Astrocyte of the hippocampus (primary cell): ENCODE measurements at places on chromosomes 12 and 14.

GRCh38 chr14:35470755-35471154 is 63.2 kb upstream of the INSM2 start:
- peak; percentile 60 for DNase-seq

DNA sequence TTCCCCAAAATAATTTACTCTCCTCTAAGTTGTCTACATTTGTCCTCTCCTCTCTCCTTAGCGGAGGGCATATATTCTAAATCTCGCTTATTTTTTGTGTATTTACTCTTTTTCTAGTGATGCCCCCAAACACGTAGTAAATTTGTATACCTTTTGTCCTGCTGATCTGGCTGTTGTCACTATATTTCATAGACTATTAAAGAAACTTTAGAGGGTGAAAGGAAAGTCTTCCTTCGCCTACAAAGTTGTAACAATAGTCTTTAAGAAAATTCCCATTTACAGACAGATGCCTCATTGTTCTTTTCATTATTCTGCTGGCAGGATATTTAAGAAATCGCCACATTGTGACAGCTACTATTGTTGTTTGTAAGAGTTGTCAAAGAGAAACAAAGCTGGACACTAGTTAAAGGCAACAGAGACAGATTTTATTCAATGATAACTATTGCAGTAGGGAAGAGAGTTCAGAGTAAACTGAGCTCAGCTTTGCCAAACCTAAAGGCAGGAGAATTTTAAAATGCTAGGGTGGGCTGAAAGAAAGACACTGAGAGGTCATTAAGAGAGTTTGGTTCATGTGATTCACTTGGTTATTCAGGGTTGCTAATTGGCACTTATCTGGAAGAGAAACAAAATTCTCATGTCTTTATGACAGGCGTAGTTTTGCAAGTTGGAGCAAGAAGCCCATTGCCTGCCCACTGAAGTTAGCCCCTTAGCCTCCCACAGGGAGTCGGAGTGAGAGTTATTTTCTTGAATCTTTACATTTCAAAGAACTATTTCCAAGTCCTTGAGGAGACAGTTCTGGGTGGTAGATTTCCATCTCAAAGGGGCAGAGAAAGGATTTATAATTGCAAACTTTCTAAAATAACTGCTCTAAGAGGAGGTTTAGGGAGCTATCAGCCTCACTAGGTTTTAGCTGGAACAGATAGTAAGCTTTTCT is 1272.5 kb upstream of the SEL1L start:
- DNase-seq = no peak

- DNase-seq = no peak
Measured at GRCh38 chr12:120498870-120499515, 3.1 kb downstream of the DYNLL1 start.

DNA sequence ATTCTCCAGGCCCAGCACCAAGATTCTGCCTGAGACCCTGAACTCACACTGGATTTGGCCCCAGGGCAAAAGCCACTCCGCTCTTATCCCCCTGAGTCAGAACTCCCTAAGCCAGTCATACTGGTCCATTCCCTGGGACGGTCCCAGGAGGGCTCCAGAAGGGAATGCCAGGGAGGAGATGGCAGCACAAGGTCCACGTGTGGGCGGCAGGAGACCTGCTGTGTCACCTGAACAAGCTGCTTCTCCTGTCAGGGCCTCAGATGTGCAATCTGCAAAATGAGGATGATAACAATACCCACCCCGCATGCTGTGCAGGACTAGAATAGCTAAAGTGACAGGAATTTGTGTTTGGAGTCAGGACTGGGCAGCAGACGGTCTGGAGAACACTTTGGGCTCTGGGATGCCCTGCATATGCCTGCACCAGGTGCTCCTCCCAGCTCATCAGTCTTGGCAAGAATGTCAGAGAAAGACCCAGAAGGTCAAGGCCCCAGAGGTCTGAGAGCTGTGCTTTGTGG is 40.3 kb downstream of the CMKLR1 start:
- no peak for DNase-seq

DNA sequence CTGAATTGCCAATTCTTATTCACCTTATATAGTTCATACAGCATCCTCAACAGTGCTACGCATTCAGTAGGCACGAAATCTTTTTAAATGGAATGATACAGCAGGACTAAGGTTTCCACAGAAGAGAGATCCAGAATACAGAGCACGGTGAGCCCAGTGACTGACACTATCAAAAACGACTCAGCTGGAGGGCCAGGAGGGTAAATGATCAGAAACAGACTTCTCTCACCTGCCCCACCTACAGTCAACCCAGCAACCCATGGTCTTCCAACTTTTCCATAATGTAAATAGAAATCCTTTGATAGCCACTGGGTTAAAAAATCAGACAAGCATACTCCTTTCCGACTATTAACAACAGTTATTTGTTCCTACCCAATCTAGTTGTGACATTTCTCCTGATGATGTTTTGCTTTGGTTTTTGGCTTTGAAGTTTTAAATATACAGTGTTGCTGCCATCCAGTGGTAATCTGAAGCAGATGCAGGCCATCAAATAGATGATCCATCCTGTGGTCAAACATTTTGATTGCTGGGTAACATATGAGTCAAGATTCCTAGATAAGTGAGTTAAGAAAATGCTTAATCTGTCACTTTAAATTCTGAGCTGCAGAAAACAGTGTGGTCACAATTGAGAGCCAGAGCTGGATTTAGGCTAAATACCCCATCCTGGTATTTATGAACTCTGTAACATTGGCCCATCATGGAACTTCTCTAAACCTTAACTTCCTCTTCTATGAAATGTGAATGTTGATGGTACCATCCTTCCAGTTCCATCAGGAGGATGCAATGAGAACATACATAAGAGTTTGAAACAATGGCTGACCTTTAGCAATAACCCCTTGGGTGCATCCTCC is 42.0 kb downstream of the GPHB5 start:
- DNase-seq = peak; percentile 74

DNA sequence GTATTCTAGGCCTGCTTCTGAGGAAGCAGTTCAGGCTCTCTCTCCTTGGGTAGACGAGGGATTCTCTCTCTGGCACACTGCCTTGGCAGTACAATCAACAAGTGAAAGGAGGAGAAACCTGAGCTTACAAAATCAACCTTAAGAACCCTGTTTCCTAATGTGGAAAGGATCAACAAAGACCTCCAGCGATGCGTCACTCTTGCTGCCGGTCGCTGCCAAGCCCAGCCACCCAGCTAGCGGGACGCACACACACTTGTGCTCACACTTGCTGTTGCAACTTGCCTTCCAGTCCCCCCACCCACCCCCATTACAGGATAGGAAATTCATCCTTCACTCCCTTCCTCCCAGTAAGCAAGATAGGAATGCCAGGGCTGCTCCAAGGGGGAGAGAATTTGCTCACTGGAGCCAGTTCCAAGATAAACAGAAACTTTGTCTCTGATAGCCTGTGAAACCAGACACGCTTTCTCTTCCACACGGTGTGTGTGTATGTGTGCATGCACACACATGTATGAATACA is 144.3 kb downstream of the BCL11B start:
- DNase-seq = peak; percentile 71

DNA sequence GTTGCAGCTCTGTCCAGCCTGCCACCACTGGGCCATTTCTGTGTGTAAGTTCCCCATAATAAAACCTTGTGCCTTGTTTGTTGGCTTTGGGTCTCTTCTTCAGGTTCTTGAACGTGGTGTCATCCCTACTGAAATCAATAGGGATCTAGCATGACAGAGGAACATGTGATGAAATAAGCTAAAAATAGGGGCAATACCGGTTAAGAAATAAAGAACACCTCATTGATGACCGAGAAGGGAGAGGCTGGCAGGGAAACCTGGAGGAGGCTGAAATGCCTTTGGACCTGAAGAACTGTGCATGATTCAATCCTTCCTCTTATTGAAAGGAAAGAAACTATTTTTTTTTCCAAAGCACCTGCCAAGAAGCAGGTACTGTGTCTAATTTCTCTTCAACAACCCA is 172.3 kb downstream of the PPM1H start:
- no peak for DNase-seq

GRCh38 chr14:93030761-93031160 is 85.0 kb downstream of the ITPK1 start:
- DNase-seq = no peak

DNA sequence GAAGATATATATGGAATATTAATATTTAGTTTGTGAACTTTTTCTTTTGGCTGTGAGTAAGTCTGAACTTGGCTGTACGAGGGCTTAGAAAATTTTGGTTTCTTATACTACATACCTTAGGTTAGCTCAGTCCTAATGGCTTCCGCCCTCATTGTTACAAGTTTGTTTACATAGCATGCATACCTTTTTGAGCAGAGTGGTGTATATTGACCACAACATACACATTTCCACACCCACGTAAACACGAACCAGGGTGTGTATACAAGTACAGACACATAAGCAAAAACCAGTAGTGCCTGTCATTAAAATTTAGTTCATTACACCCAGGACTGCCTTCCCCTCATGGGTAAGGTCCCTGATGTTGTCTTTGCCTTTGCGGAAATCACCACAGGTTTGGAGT is 230.2 kb upstream of the RGS6 start:
- DNase-seq = peak; percentile 7

DNA sequence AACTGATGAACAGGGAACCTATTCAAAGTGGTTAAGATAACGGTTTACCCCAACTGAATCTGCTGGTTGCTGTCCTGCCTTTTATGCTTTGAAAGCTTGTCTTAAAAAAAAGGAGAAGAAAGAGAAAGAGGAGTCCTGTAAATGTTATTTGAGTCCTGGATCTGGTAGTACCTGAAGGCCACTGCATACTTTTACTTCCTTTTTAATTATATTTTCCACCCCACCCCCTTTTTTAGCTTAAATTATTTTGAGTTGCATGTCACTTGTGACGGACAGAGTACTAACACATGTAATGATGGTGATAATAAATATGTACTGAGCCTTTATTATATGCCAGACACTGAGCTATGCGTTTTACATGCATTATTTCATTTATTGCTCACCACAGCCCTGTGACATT is 2.5 kb upstream of the AMIGO2 start:
- DNase-seq = no peak

DNA sequence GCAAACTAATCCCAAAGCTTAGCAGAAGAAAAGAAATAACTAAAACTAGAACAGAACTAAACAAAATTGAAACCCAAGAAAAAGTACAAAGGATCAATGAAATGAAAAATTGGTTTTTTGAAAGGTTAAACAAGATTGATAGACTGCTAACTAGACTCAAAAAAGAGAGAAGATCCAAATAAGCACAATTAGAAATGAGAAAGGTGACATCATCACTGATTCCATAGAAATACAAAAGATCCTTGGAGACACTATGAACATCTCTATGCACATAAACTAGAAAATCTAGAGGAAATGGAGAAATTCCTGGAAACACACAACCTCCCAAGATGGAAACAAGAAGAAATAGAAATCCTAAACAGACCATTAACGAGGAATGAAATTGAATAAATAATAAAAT is 47.1 kb upstream of the SLC38A2 start:
- no peak for DNase-seq

GRCh38 chr12:49982246-49983087 is 9.7 kb downstream of the AQP6 start:
- DNase-seq = no peak

DNA sequence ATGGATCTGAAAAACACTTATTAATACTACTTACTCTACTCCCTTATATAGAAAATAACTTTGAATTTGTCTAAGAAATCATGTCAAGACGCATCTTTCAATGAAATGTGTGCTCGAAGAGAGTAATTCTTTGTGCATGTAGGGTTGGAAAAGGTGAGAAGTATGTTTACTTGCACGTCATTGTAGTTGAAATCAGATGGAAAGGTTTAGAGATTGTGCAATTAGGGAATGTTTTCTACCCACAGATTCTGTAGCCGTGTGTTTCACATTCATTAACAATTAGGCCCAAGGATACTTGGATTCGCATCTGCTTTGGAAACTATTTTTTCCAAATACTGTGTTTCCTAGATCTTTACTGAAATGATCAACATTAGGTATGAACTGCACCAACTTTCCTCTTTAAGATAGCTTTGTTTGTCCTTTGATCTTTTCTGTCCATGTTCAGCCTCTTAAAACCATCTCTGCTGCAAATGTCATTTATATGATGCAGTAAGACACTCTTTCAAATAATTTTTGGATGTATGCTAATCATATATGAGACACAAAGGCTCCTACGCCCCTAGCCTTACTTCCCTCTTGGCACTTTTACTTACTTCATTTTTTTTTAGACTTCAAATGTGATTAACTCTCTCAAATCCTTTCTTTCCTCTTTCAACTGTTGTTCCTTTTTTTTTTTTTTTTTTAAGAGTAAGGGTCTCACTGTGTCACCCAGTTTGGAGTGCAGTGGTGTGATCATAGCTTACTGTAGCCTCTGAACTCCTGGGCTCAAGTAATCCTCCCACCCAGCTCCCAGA is 58.0 kb upstream of the PSMA6 start:
- no peak for DNase-seq

- DNase-seq = no peak
Measured at GRCh38 chr12:6369916-6370575, 5.3 kb downstream of the SCNN1A start.

DNA sequence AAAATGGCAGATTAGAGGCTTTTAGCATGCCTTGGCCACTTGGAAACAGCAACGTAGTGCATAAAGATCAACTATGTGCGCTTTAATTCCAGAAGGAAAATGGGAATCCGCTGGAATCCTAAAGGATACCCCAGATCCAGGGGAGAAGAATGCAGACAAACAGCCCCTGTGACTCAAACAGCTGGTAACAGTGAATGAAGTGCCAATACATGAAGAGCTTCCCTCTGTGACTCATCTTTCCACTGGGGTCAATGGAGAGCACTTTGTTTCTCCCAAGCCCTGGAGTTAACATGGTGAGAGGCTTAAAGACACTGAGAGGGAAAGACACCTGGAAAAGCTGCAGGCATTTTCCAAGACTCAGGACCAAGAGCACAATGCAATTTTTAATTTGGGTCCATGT is 263.1 kb downstream of the CEP128 start:
- DNase-seq = no peak

GRCh38 chr12:121132601-121133481 is at the start of gene P2RX7:
P2RX7 (plus strand) TSS chr12:121132876; CDS start chr12:121132971, 95 bp downstream.
- peak; percentile 66 for DNase-seq

- no peak for DNase-seq
Measured at GRCh38 chr14:67705211-67705610, 3.5 kb downstream of the RDH12 start.

DNA sequence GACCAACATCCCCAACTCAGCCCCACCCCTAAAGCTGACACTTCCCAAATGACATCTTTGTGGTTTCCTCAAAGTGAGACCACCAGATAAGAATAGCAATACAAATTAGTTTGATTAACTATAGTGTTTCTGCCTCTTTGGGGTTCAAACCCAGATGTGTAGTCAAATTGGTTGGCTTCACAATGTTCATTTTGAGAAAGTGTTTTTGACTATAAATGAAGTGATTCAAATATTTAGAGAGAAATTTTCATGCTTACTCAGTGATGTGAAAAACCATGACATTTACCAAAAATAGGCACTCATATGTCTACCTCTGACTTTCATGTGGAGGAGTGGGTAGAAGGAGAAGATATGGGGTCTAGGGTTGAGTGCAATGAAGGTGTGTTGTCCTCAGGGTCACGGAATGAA is 218.4 kb downstream of the BCAT1 start:
- DNase-seq = no peak

- no peak for DNase-seq
Measured at GRCh38 chr12:90954921-90955320, at the start of gene CCER1. CCER1 (minus strand) TSS chr12:90955176; CDS start chr12:90954742, 434 bp downstream.

GRCh38 chr12:92452763-92453162 is 250.0 kb upstream of the PLEKHG7 start:
- no peak for DNase-seq
